Stimulated activated CD8-positive, alpha-beta memory T cell treated with anti-CD3 and anti-CD28 coated beads, Interleukin-4, amount 100 ng/mL, for 1 hour (primary cell): ENCODE measurements at places on chromosomes 13 and 19.
A peak's percentile ranks its signal among the peaks of the same experiment; 100 is the strongest.

GRCh38 chr13:83549671-83550070 lies 332.6 kb downstream of the SLITRK1 start:
- no peak for DNase-seq

GRCh38 chr13:66780814-66781213 lies 449.3 kb downstream of the PCDH9 start:
- no peak for DNase-seq

GRCh38 chr19:45659096-45659729 lies 8.8 kb upstream of the GIPR start:
- DNase-seq: no peak

- peak; percentile 45 for DNase-seq
Measured at GRCh38 chr19:56080669-56081401, 40.3 kb downstream of the ZNF787 start.

DNA sequence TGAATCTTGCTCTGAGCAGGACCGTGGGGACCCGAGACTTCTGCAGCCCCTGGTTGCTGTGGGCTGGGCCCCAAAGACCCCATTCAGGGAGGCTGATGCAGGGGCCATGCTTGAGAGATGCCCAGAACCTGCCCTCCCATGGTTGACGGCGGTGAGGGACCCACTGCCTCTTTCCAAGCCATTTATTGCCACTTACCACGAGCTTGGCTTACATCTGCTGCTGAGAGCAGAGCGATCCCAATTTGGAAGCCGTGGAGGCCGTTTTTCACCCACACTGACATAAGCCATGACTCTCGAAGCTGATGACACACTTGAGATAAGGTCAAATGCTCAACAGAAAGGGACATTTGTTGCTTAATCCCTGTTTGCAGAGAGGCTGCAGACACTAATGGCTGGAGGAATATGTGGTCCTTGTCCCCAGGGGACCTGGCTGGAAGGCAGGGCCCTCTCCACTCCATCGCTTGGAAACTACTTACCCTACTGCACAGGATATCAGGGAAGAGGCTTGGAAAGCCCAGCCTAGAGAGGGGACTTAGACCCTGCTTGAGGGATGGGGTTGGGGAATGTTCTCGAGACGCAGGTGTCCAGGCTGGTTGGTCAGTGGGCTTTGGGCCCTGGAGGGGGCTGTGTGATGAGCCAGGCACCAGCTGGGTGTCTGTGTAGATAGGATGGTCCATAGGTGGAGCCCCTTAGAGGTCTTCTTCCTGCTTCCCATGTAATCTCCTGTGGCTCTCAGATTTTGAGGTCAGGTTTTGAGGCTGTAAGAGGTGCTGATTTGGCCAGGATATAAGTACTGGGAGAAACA lies 15.3 kb downstream of the ZNF536 start:
- DNase-seq: no peak

DNA sequence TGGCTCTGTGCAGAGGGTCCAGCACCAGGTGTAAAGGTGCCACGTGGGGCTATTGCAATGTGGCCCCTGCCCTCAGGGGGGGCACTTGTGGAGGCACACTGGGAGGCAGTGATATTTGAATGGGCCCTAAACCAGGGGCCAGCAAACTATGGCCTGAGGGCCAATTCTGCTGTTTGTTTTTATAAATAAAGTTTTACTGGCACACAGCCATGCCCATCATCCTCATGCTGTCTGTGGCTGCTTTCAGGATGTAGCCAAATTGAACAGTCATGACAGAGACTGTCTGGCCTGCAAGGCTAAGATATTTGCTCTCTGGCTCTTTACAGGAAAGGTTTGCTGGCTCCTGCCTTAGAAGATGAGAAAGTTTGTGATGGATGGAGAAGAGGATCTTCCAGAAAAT lies 33.9 kb upstream of the RANBP3 start:
- no peak for DNase-seq

DNA sequence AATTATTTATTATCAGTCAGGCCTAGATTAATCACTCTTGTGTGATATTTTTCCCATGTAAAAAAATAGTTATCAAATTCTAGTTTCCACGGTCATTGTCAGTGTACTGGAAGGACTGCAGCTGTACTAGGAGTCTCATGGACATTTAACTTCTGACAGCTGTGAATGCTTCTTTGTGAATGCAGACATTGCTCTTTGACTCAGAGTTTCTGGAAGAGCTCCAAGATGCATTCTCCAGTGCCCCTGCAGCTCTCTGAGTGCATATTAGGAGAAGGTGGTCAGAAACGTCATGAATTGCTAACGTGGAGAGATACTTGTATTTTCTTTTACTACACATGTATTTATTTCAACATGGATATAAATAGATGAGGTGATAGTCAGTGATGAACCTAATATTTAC lies 9.7 kb upstream of the SLITRK5 start:
- no peak for DNase-seq

GRCh38 chr13:21071924-21072323 lies 10.5 kb upstream of the LATS2 start:
- DNase-seq: no peak

GRCh38 chr13:107376341-107377125 lies 808.6 kb upstream of the ARGLU1 start:
- no peak for DNase-seq

- DNase-seq: no peak
Measured at GRCh38 chr13:75881109-75881775, 245.1 kb downstream of the LMO7 start.

DNA sequence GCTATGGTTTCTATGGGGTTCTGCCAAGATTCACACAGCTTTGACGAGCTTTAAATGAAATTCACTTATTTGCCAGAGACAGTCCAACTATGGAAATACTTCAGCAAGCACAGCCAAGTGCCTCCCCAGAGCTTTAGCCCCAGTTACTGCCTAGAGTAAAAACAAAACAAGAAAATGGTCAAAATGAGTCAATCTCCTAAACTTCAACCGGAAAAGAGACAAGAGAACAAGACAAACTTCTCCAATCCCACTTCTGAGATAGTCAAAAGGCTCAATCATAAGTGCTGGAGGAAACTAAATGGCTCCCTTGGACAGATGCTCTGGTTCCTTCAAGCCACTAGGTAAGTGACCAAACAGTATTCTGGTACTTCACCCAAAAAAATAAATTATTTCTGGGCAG lies 65.8 kb downstream of the KATNAL1 start:
- no peak for DNase-seq

DNA sequence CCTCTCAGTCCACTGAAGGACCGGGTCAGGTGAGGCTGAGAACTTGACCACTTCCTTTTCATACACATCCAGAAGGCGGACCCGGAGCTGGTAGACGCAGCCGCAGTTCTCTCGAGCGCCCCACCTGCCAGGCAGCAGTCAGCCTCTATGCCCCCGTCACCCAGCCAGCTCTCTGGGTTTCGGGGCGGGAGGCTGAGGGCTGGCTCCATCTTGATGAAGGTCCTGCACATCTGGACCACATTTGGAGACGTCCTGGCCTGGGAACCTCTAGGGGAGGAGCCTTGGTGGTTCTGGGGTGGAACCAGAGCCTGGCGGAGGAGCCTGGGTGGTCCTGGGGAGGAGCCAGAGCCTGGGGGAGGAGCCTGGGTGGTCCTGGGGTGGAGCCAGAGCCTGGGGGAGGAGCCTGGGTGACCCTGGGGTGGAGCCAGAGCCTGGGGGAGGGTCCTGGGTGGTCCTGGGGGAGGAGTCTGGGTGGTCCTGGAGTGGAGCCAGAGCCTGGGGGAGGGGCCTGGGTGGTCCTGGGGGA lies 14.3 kb downstream of the MRPS12 start:
- no peak for DNase-seq

DNA sequence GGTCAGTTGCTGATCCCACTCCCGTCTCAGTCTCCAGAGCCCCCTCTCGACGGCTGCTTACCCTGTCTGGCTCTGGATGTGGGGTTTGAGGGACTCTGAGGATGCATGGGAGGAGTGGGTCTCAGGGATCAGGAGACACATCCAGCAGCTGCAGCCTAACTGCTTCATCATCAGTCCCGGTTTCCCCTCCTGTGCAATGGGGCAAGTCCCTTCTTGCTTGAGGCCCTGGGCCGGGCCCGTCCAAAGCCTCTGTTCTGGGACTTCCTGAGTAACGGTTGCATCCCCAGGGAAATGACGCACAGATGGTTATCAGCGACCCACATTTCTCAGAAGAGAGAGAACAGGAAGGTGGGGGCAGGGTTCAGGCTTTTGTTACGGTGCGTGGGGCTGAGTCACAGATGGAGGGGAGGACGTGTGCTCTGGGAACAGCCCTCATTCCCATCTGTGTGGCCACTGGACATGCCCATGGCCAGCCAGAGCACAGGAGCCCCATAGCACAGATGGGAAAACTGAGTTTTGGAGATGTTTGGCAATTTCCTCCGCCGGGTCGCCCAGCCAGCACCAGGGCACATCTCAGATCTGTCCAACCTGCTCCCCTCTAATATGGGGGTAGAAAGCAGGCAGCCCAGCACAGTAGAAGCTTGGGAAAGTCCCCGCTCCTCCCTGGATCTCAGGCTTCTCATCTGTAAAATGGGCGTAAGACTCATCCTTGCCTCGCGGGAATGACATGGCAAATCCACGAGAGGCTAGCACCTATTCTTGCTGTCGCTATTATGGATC lies 19.3 kb downstream of the GNA15 start:
- peak; percentile 65 for DNase-seq

DNA sequence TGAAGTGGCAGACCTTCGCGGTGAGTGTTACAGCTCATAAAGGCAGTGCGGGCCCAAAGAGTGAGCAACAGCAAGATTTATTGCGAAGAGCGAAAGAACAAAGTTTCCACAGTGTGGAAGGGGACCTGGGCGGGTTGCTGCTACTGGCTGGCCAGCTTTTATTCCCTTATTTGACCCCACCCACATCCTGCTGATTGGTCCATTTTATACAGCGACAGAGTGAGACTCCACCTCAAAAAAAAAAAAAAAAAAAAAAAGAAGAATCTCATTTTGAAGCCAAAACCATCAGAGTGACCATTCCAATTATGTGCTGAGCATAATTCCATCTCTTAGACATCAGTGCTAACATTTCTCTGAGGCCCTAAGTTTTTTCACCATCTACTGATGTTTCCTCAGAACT lies 1.9 kb upstream of the ZNF552 start:
- no peak for DNase-seq

DNA sequence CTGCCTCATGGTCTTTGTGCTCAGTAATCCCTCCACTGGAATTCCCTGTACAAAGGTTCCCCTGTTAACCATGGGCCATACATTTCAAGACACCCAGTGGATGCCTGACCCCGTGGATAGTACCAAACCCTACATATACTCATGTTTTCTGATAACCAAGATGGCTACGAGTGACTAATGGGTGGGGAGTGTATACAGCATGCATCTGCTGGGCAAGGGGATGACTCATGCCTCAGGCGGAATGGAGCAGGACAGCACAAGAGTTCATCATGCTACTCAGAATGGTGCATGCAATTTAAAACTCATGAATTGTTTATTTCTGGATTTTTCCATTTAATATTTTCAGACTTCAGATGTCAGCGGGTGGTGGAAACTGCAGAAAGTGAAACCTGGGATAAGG lies 13.3 kb upstream of the FGF9 start:
- no peak for DNase-seq

GRCh38 chr13:28319528-28319927 lies 175.4 kb downstream of the FLT1 start:
- DNase-seq: no peak

DNA sequence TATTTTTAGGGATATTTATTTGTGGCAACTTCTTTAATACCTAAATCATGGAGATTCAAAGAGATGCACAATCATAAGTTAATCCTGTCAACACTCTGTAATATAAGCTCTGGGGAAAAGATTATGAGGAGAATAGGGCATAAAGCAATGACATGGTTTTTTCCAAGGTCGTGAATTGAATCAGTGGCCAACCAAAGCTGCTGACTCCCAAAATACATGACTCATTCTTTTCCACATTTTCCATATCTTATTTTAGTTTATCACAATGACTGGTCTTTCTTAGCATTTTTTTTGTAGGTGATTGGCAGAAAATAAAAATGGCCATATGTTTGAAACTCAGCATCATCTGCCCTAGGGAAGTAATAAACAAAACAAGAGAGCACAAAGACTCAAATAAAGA lies 28.5 kb upstream of the RBM26 start:
- no peak for DNase-seq

- no peak for DNase-seq
Measured at GRCh38 chr13:97223037-97223710, 1.0 kb downstream of the MBNL2 start.

DNA sequence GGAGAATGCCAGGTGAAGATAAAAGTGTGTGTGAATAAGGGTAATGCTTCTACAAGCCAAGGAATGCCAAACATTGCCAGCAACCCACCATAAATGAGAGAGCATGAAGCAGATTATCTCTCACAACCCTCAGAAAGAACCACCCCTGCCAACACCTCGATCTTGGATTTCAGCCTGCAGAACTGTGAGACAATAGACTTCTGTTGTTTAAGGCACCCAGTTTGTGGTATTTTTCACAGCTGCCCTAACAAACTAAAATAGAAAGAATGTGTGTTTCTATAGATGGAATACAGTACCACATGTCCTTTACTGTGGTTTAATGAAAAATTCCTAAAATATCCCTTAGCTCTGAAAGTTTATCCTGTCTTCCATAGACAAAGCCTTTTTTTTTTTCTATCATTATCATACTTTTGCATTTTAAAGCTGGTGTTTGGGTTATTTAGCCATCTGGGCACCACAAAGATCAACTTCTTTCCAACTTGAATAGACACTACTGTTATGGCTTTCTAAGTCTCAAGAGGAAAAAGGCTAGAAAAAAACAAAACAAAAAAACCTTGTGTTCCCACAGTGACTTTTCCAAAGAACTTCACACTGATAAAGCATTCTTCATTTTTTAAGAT lies 505.6 kb downstream of the KCTD12 start:
- no peak for DNase-seq

DNA sequence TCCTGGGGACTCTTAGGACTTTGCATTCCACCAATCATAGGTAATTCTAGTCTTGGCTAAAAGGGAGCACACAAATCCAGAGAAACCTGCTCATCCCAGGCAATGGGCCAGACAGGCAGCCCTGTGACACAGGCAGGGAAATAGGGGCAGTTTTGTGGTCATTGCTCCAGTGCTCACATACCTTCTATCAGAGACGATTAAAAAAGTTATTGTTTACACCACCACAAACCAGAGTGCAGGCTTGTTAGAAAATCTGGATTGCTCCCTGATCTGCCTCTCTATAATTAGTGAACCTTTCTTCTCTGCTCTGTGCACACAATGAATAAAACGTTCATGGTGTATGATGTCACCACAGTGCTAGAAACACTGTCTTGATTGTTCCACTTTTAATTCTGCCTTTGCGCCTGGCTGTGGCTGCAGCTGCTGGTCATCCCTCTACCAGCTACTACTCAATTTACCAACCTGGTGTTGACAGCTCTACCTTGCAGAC lies 121.6 kb upstream of the SPATA13 start:
- DNase-seq: no peak
